Chondrocyte (in vitro differentiated cells): ENCODE measurements at places on chromosomes 1 and 21. TPM values are rescaled to one million over a fixed set of nuclear protein-coding genes. Genes with fewer than 3 reads are reported as not detected.

GRCh38 chr1:185358957-185359356 is 41.9 kb upstream of the IVNS1ABP start:
- H3K27ac ChIP-seq = no peak overlapping the region
- no peak overlapping the region for H3K4me3 ChIP-seq
- DNase-seq = no peak
- H3K4me1 ChIP-seq = peaks cover 15% of the 10 kb centered on the region
- no peaks in the 10 kb centered on the region for H3K27me3 ChIP-seq

The CRYBG2 gene
- not detected in 3 replicates for total RNA-seq

DNA sequence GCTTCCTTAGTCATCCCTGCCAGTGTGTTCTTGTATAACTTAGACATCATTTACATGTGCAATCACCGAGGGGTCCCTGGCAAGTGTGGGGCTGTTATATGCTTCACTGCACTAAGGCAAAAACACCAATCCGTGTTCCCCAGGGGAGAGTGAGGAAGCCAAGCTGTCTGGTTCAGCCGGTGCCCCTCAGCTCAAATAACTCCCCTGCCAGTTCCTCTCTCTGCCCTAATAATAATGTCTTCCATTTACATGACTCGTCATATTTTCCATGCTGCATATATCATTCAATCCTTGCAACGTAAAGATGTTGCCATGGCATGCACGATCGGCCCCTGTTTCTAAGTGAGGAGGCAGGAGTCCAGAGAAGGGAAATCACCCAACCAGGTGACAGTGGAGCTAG is 24.4 kb upstream of the NDC1 start:
- no peak for DNase-seq
- no peaks in the 10 kb centered on the region for H3K27me3 ChIP-seq
- peaks cover 11% of the 10 kb centered on the region for H3K36me3 ChIP-seq
- H3K4me1 ChIP-seq = peaks cover 4% of the 10 kb centered on the region
- H3K27ac ChIP-seq = no peak overlapping the region
- no peak overlapping the region for H3K4me3 ChIP-seq

DNA sequence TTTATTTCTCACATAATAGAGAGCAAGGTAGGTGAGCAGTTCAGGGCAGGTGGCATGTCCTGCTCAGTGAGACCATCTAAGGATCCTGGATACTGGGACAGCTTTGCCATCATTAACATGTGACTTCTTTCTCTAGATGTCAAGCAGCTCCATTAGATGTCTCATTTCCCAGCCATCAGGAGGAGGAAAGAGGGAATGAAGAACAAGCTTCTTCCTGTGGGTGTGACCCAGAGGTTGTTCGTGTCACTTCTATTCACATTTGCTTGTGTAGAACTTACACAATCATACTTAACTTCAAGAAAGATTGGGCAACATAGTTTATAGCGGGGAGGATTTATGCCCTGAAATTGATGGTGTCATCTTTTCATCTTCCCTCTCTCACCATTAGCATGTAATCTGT is 169.2 kb upstream of the B3GALT2 start:
- no peaks in the 10 kb centered on the region for H3K27me3 ChIP-seq
- no peak for DNase-seq
- H3K4me1 ChIP-seq = no peaks in the 10 kb centered on the region
- peaks cover 2% of the 10 kb centered on the region for H3K36me3 ChIP-seq

The FOXD2 gene
- 0.90 to 1.0 TPM (median 1.0 TPM) in 3 replicates for total RNA-seq

- no peak for DNase-seq
- H3K4me3 ChIP-seq = no peak overlapping the region
- peaks cover 2% of the 10 kb centered on the region for H3K36me3 ChIP-seq
- H3K27ac ChIP-seq = no peak overlapping the region
- peaks cover 9% of the 10 kb centered on the region for H3K4me1 ChIP-seq
These were observed 61.2 kb downstream of the SYT6 start for GRCh38 chr1:114092186-114093062.

The CFAP141 gene
- total RNA-seq = not detected in 3 replicates
